Fibroblast of skin of right biceps (primary cell): ENCODE measurements at places on chromosomes 5 and 9.
A peak's percentile ranks its signal among the peaks of the same experiment; 100 is the strongest.

- no peak for DNase-seq
These were observed 66.9 kb downstream of the SEMA4D start for GRCh38 chr9:89430995-89431394.

- DNase-seq = no peak
These were observed 247.1 kb downstream of the EBF1 start for GRCh38 chr5:158852622-158853021.

- peak; percentile 68 for DNase-seq
These were observed 135.4 kb downstream of the FAM114A2 start for GRCh38 chr5:153903321-153903720.

GRCh38 chr9:83006378-83006777 is 56.6 kb downstream of the RASEF start:
- no peak for DNase-seq

DNA sequence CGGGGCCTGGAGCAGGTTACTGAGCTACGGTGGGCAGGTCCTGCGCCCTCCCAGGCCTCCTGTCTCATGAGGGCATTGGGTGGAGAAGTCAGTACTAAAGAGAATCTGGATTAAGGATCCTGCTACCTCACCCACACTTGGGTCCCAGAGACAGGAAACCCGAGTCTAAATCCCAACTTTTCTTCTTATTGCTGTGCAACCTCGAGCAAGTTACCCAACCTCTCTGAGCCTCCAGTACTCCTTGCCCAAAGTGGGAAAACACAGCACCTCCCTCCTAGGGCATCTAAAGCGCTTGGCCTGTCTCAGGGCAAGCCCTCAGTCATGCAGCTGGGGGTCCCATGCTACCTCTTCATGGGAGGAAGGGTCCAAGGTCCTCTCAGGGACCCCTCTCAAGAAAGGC is 28.2 kb downstream of the ASS1 start:
- DNase-seq = no peak

DNA sequence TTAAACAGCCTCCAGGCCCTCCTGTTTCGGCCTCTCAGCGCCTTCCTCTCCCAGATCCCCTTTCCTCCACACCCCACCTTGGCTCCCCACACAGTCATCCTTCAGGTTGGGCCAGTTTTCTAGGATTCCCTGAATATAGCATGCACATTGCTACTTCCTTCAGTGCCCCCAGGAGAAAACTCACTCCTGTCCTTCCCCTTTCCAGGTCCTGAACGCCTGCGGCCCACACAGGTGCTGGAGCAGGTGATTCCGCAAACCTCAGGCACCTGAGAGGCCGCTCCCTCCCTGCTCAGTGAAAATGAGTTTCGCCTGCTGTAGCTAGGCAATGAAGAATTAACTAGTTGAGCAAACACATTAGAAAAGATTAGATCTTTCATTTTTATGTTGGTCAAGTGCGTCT is 185.0 kb downstream of the MED10 start:
- no peak for DNase-seq

- DNase-seq = no peak
These were observed 80.3 kb downstream of the GADD45G start for GRCh38 chr9:89684912-89685636.

- DNase-seq = no peak
These were observed 16.9 kb downstream of the SH2D3C start for GRCh38 chr9:127761491-127761956.

- DNase-seq = no peak
These were observed 216.1 kb downstream of the PAPPA start for GRCh38 chr9:116369706-116370105.

DNA sequence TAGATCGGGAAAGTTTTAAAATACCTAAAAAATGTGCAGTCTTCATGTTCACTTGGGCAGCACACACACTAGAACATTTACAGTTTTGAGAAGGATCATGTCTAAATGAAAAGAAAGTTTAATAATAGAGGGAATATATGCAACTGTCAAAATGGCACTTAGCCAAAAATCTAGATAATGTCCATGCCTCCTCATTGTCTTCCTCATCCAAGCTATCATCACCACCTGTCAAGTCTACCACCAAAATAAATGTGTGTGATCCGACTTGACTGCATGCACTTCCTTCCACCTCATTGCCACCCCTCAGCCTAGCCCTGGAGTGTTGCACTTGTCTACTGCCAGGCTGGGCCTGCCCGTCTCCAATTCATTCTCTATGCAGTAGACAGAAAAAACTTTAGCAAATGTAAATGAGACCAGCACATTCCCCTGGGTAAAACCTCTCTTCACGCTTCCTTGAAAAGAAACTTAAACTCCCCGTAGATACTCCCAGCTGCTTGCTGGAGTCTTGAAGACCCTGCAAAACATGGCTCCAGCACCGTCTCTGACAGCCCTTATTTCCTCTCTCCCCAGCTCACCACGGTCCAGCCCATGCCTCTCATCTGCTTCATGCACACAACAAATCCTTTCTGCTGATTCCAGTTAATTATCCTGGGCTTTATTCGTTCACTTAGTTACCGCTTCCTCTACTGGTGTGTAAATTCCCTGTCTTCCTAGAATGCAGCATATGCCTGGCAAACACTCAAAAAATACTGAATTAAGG is 66.9 kb downstream of the FANCC start:
- peak; percentile 8 for DNase-seq

GRCh38 chr5:142215915-142216681 is 107.5 kb downstream of the NDFIP1 start:
- DNase-seq = peak; percentile 99

DNA sequence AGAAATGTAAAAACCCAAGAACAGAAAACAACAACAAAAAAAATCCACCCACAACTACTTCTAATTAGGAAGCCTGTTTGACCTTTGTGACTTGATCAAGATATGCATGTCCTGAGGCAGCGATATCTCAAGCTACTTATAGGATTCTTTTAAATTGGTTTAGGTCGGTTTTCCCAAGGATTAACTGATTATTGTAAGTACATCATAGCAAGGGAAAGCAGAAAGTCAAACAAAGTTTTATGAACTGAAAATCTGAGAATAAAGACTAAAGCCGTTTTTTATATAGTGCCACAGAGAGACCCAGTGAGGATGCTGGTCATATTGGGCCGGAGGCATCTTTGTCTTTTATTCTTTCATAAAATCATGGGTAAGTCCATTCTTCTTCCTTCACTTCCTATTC is 72.0 kb downstream of the CD180 start:
- no peak for DNase-seq

DNA sequence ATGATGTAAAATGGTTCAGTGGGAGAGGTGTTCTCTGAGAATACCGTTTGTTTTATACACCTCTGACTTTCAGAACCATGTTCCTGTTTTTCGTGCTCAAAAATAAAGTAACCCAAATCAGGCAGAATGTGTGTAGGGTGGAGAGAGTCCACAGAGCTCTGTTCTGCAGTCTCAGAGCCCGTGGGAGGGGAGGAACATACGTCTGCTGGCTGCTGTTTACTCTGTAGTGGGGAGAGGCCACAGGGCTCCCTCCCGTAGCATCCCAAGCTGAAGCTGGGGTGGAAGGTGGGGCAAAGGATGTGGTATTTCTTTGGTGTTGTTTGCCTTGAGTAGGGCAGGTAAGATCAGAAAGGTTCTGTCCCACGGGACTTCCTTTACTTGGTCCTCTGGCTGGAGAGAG is 348.5 kb downstream of the DNAH5 start:
- no peak for DNase-seq

DNA sequence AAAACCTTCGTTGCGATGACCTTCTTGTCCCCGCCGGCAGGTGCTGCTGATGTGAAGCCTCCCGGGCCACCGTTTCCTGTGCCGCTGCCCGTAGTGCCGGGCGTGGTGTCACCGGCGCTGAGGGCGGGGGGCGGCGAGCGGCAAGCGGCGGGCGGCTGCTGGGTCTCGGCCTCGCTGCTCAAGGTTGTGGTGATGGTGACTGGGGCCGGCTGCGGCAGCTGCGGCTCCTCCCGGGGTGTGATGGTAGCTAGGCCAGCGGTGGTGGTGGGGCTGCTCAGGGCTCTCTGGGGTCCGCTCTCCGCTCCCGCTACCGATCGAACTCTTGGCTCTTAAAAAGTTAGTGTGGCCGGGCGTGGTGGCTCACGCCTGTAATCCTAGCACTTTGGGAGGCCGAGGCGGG is 36.0 kb upstream of the PTPN3 start:
- no peak for DNase-seq

GRCh38 chr5:134521841-134522240 is 3.6 kb upstream of the JADE2 start:
- no peak for DNase-seq

DNA sequence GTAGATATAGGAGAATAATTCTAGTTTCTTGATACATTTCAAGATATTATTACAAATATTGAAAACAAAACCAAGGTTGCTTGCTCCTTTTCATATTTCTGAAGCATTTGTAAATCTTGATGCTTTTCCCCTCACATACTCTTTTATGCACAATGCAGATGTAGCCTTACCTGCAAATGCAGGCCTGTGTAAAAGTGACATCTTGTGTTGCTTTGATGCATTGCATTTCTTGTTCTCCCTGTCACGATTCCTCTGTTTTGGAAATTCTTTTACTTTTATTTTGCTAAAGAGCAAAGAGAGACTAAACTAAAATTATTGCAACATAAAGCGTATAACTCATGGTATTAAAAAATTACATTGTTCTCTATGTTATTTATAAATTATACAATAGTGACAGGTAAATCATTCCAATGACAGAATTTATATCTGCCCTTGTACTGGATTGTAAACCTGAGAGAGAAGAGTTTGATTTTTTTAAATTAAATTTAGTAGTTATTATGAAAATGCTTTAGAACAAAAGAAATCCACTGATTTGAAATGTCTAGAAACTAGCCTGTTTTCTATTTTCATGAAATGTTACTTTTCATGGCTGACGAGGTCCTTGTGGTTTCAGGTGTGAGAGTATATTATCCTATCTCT is 970.0 kb downstream of the MAT2B start:
- DNase-seq = peak; percentile 26

DNA sequence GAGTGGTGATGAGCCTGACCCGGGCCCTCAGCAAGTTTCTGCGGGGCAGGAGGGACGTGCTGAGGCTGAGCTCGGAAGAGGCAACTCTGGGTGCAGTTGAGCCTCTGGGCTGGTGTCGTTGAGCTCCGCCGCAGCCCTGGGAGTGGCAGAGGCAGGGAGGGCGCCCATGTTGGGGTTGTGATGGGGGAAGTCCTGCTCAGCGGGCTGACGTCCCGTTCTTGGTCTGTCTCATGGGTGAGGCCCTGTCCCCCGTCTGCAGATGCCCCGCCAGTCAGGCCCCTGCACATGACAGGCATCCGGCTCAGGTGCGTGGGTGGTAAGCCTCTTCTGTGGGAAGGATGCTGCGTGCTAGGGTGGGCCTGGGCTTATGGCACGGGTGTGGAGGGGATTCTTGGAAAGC is 64.3 kb downstream of the RXRA start:
- no peak for DNase-seq

GRCh38 chr5:10145923-10146401 is 103.7 kb downstream of the ATPSCKMT start:
- peak; percentile 49 for DNase-seq

GRCh38 chr5:32786311-32786710 is 75.2 kb downstream of the NPR3 start:
- no peak for DNase-seq

DNA sequence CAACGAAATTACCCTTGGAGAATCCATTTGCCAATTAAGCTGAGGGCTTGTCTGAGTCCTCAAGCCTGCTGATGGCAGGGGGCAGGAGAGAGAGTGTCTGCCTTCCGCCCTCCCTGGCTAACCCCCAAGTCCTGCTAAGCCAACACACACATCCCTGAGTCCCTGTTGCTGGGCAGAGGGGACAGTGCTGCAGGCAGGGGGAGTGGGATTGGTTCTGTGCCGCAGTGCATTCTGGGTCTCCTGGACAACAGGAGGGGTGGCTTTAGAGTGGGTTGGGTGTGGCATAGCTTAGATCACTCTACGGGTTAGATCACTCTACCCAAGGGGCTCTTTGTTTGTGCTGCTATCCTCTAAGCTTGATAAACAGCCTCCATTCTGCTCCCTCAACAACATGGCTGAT is 427.7 kb downstream of the CDK5RAP2 start:
- no peak for DNase-seq

- DNase-seq = peak; percentile 36
These were observed 28.7 kb upstream of the MEGF9 start for GRCh38 chr9:120742951-120743416.

DNA sequence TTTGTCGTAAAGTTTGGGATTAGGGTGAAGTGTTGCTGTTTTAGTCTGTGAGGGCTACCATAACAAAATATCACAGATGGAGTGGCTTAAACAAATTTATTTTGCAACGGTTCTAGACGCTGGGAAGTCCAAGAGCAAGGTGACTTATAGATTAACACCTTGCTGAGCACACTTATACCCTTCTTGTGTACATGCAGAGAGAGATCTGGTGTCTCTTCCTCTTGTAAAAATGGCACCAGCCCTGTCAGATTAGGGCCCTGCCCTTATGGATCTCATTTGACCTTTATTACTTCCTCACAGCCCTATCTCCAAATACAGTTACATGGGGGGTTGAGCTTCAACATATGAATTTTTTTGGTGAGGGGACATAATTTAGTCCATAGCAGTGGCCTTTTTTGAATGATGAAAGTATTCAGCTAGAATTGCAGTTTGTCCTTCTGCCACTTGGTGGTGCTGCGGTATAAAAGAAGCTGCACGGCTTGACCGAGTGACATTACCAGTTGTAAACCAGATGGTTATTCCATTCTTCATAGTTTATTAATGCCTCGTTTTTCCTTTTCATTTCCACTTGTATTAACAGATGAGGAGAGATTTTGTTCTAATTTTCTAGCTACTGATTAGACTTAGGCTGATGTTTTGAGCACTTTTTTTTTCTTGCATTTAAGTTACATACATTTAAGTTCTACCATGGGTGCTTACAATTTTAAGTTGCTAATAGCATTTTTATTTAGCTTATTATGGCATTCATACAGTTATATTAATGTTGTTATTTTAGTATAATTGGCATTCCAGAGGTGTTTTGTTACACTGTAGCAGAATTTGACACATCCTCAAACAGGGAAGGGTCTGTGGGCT is 19.4 kb downstream of the DCP2 start:
- DNase-seq = peak; percentile 66

DNA sequence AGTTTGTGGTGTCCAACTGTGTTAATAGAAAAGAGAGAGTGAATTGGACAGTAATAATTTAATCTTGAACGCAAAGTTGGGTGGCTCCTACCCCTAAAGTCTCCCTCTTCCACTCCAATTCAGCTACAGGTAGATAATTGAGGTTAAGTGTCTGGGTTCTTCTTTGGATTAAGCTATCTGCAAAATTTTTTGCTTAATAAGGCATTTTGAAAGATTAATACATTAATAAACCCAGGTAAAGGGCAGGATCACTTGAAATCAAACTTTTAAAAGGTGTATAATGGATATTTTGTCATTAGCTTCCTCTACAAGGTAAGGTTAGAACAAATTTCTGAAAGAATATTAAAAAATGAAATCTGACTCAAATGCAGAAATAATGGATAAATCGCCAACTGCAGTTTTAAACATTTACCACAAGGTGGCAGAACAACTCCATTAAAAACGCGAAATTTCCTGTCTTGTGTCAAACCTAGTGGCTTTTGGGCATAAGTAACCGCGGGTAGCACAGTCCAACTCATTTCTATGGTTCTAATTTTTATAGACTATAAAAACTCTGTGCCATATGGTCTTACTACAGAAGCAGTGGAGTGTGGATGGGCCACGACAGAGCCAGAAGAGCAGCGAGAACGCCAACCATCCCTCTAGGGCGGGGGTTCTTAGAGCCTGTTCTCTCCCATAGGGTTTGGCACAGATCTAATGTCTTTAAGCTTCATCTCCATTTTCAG is 276.5 kb downstream of the ARHGEF28 start:
- DNase-seq = peak; percentile 69
